ENCODE measurements at places on chromosomes 3 and 15.

GRCh38 chr3:146067048-146067447, 93.9 kb downstream of the PLOD2 start:
- DNase-seq: no peak

- no peak for DNase-seq
Measured at GRCh38 chr15:91357011-91357410, 257.0 kb downstream of the SV2B start.

- DNase-seq: no peak
Measured at GRCh38 chr3:180804916-180805315, 107.6 kb upstream of the FXR1 start.

- DNase-seq: no peak
Measured at GRCh38 chr3:133477487-133477886, 77.6 kb downstream of the BFSP2 start.

GRCh38 chr3:153972862-153973261, 148.3 kb upstream of the ARHGEF26 start:
- no peak for DNase-seq

- no peak for DNase-seq
Measured at GRCh38 chr3:50588759-50589433, 19.6 kb downstream of the HEMK1 start.

GRCh38 chr15:77610731-77611130, 22.0 kb downstream of the LINGO1 start:
- no peak for DNase-seq

DNA sequence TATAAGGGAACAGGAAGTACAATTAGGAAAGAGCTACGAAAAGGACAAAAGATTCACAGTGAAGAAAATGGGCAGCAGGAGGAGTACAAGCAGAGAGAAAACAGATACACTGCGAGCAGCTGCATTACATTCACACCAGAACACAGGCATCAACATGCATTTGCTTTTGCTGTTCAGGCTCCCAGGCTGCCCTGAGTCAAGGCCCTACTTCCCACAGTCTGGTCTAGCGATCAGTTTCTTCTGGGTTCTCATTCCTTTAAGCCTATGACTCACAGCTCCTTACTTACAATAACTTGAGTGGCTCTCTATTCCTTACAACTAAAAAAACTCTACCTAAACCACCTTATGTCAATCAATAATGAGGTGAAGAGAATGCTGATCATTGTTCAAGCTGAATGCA, 24.5 kb upstream of the ZNF445 start:
- no peak for DNase-seq

GRCh38 chr3:188776447-188776846, 395.3 kb upstream of the TPRG1 start:
- no peak for DNase-seq

DNA sequence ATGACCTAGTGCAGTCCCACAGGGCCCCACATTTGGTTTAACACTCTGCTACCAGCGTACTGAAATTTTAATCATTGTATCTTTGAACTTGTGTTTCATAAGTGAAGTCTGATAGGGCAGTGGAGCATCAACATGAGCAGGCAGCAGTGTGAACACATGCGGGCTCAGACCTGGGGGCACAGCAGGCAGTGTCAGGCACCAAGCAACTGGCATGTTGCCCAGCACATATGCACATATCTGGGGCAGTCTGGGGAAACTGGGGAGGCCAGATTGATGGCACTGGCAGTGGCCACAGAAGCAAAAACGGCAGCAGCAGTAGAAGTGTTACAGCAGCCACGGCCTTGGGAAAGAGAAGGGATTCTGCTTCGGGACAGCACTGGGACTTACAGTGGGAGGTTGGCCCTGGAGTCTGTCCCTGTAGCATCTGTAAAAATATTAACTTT, 353.9 kb upstream of the KCNMB2 start:
- DNase-seq: no peak

DNA sequence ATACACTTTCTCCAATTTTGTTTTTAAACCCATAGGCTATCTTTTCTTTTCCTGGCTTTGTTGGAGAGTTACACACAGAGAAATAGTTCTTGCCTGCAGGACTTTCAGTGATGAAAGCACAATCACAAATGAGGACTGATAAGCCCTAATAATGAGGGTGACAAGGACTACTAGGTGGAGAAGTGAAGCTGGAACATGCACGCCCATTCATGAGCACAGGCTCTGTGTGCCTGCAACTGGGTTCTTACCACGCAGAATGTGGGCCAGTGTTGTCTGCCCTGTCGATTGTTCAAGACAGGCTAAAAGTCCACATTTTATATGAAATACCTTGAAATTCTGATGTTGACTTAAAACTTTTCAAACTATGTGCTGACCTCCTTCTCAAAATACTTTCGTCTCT, 162.3 kb upstream of the STRIT1 start:
- no peak for DNase-seq

- DNase-seq: no peak
Measured at GRCh38 chr15:85499371-85499887, 119.0 kb downstream of the AKAP13 start.

- DNase-seq: no peak
Measured at GRCh38 chr3:157300094-157300493, 136.6 kb upstream of the PTX3 start.
